ENCODE measurements at places on chromosomes 3 and 15.

DNA sequence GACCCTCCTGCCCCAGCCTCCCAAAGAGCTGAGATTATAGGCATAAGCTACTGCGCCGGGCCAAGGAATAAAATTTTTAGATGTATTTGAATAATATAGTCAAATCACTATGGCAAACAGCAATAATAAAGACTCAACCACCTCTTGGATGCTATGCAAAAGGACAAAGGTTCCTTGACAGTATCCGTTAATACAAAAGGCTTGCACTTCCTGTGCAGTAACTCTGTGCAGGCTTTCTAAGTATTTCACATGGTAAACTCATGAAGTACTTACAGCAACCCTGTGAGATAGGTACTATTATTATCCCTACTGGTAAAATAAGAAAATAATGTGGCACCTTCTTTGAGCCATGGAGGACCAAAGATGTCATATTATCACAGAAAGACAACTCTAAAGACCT, 86.8 kb downstream of the SHQ1 start:
- DNase-seq = no peak

DNA sequence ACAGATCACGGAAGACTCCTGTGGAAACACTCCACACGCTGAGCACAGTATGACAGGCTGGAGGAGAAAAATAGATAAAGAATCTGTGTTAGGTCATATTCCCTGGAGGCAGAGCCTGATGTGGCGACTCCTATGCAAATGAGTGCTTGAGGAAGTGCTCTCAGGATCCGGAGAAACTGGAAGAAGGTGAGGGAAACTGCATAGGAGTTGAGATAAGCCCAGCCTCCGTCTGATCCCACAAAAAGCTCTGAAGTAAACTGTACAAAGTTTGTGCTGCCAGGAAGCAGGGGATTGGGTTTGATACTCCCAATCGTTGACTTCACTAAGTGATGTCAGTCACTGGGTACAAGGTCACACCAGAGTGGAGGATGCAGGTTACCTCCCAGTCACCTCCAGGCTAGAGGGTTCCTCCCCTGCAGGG, 33.4 kb downstream of the OSBPL10 start:
- no peak for DNase-seq

- no peak for DNase-seq
Measured at GRCh38 chr15:99369196-99369595, 117.9 kb downstream of the LRRC28 start.

DNA sequence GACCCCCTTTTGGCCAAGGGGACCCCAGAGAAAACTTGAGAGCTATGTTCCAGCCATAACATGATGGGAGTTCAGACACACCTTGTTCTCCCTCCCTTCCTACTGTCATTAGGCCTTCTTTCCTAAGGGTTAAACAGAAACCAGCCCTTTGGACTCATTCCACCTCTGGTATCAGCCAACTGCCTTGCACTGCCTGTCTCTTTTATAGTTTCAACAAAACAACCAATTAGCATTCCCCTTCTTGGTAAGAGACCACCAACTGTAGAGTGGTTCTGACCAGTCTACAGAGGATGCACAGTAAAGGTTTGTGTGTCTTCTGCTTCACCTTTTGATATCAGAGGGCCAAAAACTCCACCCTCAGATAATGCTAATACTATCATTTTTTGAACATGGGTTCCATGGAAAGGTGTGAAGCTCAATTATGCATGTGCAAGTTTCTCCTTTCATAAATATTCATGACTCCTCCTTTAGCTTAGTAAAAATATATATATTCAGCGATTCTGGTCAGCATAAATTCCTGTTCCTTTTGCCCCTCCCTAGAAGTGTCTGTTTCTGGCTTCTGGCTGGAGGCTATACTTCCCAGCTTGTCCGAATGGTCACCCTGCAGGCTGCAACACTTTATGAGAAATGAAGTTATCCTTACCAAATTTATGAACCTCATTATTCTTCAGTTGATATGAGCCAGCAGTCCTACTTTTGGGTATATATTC, 55.9 kb downstream of the SERP1 start:
- no peak for DNase-seq

DNA sequence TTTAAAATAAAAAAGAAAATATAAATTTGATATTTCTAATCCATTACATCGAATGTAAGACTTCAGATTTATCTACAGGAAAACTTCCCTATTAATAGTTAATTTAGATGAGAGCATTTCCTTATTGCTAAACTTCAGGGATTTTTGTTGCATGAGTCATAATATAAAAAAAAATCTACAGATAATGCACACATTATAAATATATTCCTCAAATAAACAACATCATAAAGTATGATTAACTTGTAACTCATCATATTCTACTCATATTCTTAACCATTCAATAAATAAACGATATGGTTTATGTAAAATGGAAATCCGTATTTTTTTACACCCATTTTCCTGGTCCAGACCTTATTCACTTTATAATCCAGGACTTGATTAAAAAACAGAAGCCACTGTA, 477.0 kb downstream of the EPHA3 start:
- no peak for DNase-seq

DNA sequence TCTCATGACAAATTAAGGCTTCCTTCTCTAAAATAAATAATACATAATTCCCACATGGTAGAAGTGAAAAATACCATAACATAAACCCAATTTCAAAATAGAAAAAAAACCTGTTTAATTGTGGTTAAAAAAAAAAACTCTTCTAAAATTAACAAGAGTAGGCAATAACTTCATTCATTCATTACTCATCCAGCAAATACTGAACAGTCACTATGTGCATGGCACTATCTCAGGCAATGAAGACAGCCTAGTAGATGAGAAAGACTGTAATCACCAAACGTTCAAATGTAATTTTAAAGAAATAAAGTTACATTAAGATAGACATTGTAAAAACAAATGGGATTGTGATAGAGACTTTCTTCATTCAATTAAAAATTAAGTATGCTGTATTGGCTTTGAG, 43.4 kb downstream of the TFDP2 start:
- DNase-seq = no peak

DNA sequence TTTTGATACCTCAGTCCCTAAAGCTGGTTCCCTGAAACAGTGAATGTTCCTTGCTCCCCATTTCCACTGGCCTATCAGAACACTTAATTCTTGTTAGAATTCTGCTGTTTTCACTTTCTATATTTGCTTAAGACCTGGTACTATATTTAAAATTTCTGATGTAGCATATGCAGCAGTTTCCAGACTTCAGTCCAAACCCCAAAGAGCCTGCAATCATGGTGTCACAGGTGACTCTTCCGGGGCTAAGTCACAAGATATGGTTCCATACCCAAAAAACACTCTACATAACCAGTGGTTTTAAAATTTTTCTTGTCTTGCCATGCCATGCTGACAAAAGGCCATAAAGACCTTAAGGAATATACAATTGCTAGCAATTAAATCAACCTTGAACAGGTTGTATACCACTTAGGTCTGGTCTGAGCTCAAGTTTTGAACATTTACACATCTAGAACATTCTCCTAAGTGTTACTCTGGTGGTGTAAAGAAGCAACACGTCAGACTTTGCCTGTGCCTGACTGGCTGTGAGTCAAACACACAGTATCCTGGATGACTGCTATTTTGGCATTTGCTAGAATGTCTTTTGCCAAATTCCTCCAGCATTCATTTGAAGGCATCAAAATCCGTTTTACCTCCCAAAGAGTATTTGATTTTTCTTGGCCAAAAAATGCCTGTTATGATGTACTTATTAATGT, 160.0 kb downstream of the FRMD5 start:
- no peak for DNase-seq
